ENCODE measurements at places on chromosomes 6 and 20.

- DNase-seq: no peak
Measured at GRCh38 chr6:140208286-140208685, 833.8 kb upstream of the CITED2 start.

DNA sequence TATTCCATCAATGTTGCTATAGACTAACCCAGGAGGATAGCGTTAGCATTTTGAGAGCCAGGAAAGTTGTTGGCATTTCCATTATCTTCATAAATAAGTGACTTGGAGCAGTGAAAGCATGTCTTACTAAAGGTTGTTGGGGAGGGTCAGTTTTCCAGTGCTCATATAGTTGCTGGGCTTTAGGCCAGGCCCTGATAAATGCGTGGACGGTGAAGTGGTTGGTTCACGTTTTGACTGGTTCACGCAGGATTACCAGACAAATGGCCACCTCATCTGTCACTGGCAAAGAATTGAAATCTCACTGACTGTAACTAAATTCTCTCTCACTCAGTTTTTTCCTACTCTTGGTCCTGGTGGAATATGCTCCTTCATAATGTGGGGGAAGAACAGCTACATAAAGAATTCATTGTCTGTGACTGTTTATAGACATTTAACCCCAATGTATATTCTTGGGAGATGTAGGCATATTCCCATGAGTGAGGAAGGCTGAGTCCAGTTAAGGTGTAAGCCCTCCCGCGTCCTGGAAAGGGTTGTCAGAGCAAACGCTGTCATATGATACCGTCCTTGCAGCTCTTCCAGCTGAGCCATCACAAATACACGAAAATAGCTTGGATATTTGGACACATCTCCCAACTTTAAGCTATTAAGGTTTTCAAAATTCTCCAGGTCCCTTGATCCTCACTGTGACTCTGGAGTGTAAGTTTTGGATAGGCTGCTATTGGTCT, 27.8 kb downstream of the LRRC1 start:
- DNase-seq: no peak

DNA sequence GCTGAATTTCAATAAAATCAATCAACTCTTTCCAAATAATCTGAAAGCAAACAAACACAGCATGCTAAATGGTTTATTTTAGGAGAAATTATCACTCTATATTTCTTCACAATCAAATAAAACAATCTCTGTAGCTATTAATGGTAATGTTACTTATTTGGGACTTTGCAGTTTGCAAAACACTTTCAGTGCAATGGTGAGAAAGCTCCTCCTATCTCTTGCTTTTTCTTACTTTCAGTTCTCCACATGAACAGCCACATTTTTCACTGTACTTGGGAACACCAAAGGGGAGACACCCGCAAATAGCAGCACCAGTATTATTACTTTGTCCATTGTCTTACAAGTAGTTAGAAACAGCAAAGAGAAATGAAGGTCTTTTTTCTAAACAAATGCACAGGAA, 92.4 kb downstream of the DST start:
- DNase-seq: no peak

DNA sequence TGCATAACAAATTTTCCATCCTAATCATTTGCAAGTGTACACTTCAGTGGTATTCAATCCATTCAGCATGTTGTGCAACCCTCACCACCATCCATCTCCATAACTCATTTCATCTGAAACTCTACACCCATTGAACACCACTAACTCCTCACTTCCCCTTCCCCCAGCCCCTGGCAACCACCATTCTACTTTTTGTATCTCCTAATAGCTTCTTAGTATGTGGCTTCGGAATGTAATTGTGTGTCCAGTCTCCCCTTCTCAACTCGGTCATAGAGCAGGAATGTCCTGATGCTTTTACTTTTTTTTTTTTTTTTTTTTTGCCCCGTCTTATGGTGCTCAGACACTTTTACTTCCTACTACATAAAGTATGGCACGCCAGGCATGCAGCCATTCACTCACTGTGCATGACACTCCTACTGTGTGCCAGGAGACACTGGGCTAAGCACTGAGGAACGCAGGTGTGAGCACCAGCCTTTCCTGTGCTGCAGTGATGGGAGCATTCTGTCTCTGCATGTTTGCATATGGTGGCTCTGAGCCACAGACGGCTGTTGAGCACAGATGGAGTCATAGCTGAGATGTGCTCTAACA, 15.3 kb downstream of the HCK start:
- DNase-seq: no peak

DNA sequence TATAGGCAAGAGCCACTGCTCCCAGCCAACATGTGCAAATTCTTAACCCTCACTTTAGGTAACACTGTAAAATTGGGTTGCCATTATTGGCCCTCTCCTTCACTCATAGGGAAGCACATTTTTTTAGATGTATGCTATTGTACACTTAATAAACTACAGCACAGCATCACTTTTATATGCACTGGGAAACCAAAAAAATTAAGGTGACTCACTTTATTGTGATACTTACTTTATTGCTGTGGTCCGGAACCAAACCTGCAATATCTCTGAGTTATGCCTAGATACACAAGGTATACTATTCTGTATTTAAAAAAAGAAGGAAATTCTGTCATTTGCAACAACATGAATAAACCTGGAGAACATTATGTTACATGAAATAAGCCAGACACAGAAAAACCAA, 40.5 kb downstream of the IPCEF1 start:
- no peak for DNase-seq

DNA sequence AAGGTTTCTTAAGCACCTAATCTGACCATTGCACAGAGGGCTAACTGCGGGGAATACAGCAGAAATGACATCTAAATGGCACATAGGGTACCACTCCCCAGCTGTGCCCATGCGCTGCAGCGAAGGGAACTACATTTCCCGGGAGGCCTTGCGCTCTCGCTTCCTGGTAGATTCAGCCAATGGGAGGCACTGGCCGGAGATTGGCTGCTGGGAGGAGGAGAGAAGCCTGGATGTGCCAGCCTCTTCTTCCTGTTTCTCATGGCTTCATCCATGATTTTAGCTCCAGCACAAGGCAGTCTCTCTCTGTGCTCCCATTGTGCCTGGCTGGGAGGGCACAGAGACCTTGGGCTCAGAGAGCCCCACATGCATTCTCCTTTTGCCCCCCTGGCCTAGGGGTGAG, 101.7 kb upstream of the FOXA2 start:
- DNase-seq: peak; percentile 42

- DNase-seq: no peak
Measured at GRCh38 chr6:43765776-43766499, 4.1 kb upstream of the VEGFA start.
